Activated naive CD8-positive, alpha-beta T cell treated with anti-CD3 and anti-CD28 coated beads, Interleukin-2, amount 10 ng/mL, durations not matched to agents 7 days and 5 days (primary cell): ENCODE measurements at places on chromosomes 3 and 15.

- DNase-seq, result no peak
Observed at GRCh38 chr3:66354001-66354400, 133.2 kb downstream of the SLC25A26 start.

- peak; percentile 19 for DNase-seq
Observed at GRCh38 chr15:74062671-74063070, 19.7 kb downstream of the GOLGA6A start.

- no peak for DNase-seq
Observed at GRCh38 chr3:33061782-33062181, 35.2 kb downstream of the GLB1 start.

GRCh38 chr3:23608650-23609049 is 197.1 kb upstream of the UBE2E1 start:
- DNase-seq, result no peak

- DNase-seq, result peak; percentile 86
Observed at GRCh38 chr3:51501833-51502561, 2.2 kb upstream of the DCAF1 start.

- DNase-seq, result no peak
Observed at GRCh38 chr15:96170979-96171739, 159.3 kb upstream of the NR2F2 start.

DNA sequence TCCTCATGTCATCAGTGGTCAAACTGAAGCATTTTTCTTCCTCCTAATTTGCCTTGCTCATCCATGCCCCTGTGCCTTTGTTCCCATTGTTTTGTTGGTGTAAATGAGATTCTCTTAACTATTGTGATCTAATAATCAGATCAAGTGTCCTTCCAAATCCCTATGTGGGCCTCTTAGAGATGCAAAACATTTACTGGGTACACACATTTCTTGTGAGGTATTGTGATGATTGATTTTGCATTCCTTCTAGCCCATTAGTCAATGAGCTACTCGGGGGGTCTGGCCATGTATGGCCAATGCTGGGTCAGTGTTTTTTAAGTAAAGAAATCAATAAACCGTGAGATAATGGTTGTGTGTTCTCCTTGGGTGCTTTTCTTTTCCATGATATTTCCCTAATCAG is 580.4 kb downstream of the VGLL3 start:
- DNase-seq, result no peak

DNA sequence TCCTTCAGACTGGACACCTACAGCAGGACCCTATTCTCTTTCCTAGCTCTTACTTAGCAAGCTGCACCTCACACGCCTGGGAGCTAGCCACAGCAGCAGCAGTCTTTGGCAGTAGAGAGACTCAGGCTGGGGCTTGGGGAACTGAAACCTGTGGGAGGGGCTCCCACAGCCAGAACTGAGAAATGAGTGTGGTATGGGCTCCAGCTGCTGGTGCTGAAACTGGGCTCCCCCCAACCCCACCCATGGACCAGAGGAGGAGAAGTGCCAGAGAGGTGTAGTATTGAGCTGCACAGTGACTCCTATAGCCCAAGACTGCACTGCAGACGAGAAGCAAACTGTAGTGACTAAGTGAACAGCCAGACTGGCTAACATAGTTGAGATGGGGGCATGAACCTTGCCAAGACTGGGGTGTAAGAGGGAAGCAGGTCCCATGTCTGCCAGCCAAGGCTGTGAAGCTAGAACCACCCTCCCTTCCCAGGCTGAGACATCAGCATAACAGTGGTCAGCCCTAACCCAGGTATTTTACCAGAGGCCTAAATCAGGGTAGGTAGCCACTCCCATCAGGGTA is 62.5 kb downstream of the MYO5A start:
- DNase-seq, result no peak

GRCh38 chr3:195568630-195569029 is 15.1 kb downstream of the APOD start:
- DNase-seq, result no peak

DNA sequence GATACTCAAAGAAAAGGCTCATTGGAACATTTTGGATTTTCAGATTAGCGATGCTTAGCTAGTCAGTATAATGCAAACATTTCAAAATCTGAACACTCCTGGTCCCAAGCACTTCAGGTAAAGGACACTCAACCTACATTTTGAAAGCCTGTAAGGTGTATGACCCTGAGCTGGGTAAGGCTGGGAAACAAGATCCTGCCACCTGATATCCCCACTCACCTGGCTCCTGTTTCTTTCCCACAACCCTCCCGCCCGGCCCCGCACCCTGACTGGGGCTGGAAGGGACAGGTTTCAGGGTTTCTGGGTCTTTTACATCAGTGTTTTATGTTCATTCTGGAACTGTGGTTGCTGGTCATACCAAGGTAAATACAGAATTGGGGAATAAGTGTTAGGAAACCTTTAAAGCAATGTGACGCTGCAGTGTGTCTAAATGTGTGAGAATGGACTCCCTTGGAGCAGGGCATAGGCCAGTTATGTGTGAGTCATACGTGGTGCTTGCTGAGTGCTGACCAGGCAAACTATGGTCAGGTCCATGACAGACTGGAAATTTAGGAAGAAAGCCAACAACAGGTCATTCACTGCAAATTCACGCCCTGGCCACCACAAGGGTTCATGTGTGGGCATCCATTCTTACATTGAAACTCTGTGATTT is 22.9 kb downstream of the CTXND1 start:
- DNase-seq, result no peak

DNA sequence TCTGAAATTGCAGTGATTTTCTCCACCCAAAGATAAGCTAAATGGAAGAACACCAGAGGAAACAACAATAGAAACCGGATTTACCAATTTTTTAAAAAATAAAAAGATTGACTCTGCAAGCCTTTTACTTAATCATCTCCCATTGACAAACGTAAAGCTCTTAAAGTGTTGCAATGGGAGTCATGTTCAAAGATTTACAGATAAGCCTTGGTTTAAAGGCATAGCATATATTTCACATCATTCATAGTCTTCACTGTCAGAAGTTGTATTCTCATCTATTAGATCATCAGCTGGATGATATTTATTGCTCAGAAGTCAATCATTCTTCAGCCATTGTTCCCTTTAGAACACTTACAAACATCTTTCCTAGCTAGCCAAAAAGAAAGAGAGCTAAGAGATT is 397.6 kb downstream of the GBE1 start:
- DNase-seq, result no peak

- no peak for DNase-seq
Observed at GRCh38 chr3:128468285-128468790, 1.6 kb upstream of the DNAJB8 start.
